ENCODE measurements at places on chromosomes 11 and 22.

DNA sequence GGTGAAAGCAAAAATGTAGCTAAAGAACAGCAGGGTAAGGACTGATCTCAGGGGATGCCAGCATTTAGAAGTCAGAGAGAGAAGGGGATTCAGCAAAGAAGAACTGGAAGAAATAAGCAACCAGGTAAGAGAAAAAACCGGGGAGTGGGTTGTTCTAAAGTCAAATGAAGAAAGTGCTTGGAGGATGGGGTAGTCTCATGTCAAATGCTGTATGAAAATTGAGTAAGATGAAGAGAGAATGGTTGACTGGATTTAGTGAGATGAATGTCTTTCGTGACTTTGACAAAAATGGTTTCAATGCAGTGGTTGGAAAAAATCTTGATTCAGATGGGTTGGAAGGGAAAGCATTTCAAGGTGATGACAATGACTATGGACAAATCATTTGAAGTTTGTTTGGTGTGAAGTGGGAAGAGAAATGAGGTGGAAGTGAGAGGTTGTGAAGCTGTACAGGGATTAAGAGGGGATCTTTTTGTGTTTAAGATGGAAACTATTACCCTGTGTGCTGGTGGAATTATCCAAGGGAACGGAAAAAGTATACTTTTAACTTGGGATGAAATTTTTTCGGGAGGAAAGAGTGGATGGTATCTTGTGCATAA, 484.0 kb downstream of the ETS1 start:
- no peak for DNase-seq

DNA sequence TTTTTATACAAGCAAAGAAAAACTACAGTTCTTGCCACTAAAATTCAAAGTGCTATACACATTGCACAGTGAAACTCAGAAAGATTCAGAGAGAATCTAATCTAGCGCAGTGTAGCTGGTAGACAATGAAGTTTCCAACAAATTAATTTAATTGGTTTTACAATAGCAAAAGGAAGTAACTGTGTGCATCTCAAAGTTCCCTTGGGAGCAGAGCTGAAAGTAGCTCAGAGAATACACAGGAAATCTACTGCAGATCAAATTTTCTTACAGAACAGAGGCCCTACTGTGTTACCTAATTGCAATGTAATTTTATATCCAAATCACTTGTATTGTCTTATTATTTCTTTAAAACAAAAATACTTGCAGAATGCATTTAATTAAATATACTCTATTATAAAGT, 1396.2 kb upstream of the TENM4 start:
- DNase-seq, result no peak

DNA sequence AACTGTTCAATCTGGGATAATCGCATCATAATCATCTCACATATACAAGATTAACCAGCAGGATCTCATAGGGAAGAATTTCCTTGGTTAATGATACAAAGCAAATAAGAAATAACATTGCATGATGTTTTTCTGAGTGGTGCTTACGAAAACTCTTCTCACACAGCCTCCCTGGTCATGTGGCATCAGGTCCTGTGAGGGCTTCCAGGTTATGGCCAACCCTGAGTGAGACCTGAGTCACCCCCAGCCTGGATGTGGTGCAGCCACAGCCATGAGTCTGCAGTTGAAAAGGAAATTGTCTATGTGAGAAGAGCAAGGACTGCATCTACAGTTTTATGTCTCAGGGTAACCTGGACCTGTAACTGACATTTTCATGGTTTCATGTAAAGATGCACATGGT, 90.5 kb upstream of the XKR3 start:
- peak; percentile 8 for DNase-seq

- no peak for DNase-seq
These were observed 1124.3 kb downstream of the BRD1 start for GRCh38 chr22:48703265-48703941.

DNA sequence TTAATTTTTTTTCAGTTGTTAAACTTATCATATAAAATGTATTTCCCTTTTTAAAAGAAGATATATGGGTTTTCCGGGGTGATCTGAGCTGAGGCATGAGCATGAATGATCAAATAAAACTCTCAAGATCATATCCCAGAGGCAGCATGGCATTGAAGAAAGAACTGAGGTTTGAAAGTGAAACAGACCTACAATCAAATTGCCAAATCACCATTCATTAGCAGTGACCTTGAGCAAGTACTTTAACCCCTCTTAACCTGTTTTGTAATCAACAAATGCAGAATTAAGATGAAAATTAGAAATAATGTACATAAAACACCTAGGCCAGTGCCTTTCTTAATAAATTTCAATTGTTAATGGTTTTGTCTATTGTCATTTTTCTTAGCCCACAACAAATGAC, 116.0 kb downstream of the RBFOX2 start:
- no peak for DNase-seq

DNA sequence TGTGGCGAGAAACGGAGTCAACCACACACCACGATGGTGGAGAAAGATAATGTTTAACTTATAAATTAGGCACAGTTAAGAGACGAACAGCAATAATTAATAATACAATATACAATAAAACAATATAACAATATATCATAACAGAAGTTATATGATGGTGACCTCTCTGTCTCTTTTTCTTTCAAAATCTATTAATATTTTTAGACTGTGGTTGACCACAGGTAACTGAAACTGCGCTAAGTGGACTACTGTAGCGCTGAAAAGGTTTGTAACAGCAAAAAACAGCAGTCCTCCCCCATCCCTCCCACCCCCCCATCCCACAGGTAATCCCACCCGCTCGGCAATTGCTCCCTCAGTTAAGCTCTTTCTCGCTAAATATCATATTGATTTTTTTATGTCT, 3.6 kb upstream of the SSTR3 start:
- no peak for DNase-seq

DNA sequence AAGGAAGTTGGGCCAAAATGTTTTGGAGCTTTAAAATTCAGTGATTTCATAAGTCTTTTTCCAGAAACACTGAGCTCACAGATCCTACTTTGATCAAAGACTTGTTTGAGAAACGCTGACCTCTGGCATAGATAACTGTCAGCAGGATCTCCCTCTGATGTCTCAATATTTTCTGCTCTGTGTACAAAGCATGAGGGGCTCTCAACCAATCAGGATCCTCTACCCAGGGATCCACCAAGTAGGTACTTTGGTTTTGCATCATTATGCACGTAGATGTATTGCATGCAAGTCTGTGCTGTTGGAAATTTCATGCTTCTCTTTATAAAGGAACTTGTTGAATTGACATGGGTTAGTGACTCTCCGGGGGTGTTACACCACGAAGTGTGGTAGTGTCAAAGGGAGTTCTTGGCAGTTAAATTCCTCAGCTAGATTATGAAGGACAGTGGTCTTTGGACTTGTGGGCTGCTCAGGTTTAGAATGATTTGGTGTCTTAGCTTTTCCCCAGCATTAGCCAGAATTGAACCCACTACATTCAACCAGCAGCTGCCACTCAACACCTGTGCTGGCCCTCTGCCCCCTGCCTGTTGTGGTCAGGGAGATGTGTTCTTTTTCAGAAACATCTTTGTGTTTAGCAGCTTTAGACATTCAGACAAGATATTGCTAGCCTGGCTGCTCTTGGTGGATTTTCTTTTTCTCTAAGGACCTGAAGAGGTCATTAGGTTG, 1.7 kb upstream of the DIXDC1 start:
- no peak for DNase-seq

GRCh38 chr22:38111925-38112355, 1.5 kb upstream of the BAIAP2L2 start:
- no peak for DNase-seq

DNA sequence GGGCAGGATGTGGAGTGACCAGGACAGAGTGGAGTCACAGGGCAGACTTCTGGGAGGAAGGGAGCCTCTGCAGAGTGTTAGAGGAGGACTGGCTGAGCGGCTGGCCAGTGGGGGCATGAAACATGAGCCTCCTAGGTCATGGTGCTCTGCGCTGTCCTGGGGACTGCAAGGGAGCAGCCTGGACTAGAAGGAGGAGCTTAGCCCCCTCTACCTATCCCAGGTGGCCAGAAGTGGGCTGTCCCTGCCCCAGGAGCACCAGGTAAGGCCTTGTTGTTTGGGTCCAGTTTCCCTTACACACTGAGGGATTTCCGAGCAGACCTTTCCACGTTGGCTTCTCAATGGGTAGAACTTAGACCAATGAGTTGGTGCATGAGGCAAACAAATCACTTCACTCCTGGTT, 7.4 kb downstream of the PKNOX2 start:
- DNase-seq, result no peak

GRCh38 chr11:33761471-33761870, 12.8 kb downstream of the FBXO3 start:
- DNase-seq, result no peak

DNA sequence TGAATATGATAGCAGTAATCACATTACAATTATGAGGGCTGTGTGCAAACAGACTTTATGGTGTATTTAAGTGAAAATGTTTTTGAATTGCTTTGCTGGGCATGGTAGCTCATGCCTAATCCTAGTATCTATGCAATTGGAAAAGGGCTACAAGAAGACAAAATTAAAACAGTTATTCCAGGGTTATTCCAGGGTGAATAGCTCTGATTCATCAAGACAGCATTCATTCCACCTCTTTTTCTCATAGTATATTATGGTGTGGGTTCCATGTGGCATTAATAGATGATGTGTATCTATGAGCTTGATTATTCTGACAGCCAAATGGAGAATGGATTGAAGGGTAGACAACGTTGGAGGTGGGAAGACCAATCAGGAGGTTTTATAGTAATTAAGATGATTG, 12.1 kb upstream of the SIDT2 start:
- DNase-seq, result no peak

DNA sequence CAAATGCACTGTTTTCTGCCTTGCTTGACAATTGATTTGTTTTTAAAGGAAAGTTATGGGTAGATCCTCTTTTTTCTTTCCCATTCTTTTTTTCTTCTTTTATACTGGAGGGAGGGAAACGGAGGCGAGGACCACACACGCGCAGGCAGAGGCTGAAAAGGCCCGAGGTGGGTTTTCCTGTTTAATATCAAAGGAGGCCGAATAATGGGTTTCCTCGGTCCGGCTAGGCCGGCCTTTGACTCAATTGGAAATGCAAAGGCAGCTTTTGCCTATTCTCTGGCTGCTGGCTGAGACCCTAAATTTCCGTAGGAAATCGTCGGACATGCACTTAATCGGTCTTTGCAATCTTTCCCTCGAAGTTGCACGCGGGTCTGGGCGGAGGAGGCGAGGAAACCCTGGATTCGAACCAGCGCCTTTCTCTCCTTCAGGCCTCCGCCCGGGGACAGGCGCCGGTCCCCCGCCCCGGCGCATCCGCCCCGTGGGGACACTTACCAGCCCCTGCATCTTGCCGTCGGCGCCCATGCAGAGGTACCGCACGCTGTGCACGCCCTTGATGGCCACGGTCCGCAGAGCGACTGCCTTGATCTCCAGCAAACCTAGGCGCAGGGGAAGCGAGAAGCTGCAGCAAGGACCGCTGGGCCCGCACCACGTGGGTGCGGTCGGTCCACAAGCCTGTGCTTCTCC, 911 bp downstream of the FGF19 start:
- no peak for DNase-seq

- DNase-seq, result peak; percentile 90
These were observed 14.7 kb upstream of the PISD start for GRCh38 chr22:31676700-31677099.

- DNase-seq, result no peak
These were observed 5.4 kb downstream of the FREY1 start for GRCh38 chr11:45901626-45902025.

GRCh38 chr11:126212089-126212660, 593 bp downstream of the FAM118B start:
- DNase-seq, result no peak

DNA sequence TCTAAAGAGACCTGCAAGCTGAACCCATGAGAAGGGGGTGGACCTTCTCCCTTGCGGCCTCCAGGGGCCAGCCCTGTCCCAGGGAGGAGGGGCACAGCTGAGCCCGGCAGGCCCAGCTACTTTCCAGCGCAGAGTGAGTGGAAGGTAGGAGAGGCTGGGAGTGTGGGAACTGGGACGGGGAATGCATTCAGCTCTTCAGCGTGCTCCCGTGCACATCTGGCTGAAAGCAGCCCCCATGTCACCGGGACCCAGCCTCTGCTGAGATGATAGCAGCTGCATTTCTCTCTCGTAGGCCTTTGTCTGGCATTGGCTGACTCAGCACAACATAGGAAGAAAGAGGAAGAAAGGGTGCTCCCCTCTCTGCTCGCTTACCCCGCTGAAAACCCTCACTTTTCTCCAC, 951.5 kb downstream of the TBC1D22A start:
- DNase-seq, result no peak

- no peak for DNase-seq
These were observed 3.1 kb downstream of the AKIP1 start for GRCh38 chr11:8913961-8914660.

GRCh38 chr22:37194750-37195149, 6.7 kb upstream of the C1QTNF6 start:
- no peak for DNase-seq

DNA sequence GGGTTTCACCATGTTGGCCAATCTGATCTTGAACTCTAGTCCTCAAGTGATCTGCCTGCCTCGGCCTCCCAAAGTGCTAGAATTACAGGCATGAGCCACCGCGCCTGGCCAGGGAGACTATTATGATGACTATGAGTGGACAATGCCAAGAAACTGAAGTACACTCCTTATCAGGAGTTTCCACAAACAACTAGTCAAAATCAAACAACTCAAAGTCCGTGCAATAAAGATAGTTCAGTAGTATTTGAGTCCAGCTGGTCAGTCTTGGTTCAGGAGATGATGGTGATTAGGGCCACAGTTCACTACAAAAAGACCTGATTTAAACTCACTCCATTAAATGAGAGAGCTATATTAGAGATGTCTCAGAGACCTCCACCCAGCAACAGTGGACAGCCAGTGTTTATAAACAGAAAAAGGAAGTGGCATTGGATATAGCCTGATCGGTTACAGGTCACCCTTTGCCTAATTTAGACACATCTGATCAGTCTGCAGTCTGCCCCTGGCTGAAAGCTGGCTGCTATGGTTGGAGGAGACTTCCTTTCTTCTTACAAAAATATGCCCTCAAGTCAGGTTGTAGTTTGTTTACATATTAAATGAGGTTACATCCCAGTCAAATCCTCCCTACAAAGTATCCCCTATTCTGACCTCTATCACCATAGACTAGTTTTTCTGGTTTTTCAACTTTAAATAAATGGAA, 17.0 kb downstream of the CD3E start:
- DNase-seq, result no peak

DNA sequence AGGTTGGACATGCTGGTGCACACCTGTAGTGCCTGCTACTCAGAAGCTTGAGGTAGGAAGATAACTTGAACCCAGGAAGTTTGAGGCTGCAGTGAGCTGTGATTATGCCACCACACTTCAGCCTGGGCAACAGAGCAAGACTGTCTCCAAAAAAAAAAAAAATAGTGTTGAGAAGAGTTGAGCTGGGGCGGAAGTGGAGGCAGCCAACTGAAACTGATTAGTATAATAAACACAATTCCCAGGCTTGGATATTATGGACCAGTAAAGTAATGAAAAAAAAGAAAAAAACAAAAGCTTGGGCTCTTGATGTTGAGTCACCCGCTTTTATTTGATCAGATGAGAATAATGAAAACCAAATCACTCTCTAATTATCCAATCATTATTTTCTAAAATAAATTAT, 21.0 kb downstream of the LDLRAD3 start:
- DNase-seq, result no peak

- DNase-seq, result no peak
These were observed 486 bp downstream of the STIM1 start for GRCh38 chr11:3855808-3856491.

GRCh38 chr22:17115236-17115635, 5.9 kb downstream of the TMEM121B start:
- no peak for DNase-seq
